ENCODE measurements at places on chromosomes 11 and 22.

DNA sequence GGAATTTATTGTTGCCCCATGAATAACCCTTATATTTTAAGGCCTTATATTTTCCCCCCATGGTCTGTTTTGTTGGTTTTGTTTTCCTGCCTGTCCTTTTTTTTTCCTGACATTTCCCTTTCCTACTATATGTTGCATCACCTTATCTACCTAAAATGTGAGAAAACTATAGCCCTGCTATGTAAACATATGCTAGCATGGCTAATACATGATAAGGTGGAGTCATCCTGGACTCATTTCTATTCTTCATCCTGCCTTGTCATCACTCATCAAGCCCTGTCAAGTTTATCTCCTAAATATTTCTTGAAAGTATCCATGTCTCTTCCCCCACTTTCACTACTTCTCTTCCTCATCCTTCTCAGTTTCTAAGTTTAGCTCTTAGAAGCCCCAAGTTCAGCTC lies 2168.8 kb upstream of the RAG2 start:
- DNase-seq: no peak

- DNase-seq: no peak
Measured at GRCh38 chr11:94655291-94655690, 88.1 kb downstream of the PIWIL4 start.

DNA sequence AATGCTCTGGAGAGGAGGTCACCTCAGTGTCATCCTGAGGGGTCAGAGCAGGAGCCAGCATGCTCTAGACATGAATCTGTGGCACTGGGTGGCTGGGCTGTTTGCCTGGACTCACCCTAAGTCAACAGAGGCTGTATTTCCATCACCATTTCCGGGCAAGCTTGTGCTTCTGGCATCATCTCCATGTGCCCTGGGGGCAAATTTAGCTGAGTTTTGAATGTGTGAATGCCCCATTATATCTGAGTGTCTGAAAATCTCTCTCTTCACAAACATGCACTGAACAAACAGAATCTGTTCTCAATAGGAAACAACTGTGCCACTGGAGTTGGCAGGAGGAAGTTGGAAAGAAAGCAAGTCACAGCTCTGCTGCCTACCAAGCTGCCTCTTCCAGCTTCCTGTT lies 356.2 kb downstream of the GRM5 start:
- no peak for DNase-seq

GRCh38 chr11:98559961-98560360 lies 460.8 kb upstream of the CNTN5 start:
- no peak for DNase-seq

DNA sequence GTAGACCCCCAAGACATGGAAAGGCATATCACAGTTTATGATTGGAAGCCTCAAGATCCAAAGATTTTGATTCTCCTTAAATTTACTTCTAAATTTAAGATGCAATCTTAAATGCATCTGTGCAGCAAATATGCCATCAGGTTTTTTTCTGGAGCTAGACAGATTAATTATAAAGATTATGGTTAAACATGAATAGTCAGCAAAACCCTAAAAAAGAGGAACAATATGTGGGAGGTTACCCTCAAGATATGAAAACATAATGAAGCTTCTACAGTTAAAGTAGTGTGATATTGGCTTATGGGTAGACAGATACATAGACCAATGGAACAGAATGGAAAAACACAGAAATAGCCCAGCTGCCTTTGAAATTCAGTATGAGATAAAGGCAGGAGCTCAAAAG lies 31.7 kb downstream of the OR8B12 start:
- no peak for DNase-seq

GRCh38 chr11:71251761-71252268 lies 562 bp downstream of the SHANK2 start:
- no peak for DNase-seq

DNA sequence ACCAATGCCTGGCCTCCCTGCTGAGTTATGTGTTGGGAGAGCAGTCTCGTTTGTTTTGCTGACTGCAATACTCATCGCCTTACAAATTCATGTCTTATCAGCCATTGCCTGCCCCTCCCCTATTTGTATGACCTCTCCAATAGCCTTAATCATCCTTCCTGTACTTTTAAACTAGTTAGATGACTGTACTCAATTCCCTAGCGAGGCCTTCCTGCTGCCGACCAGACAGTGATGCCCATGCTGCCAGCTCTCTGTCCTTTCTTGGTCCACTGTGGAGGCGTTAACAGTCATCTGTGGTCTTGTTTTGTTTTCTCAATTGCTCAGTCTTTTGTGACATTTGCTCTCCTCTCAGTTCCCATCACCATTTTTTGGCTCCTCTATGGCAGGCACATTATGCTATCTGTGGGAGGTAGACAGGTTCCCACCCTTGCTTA lies 20.3 kb upstream of the YPEL1 start:
- no peak for DNase-seq

- DNase-seq: no peak
Measured at GRCh38 chr11:1220941-1221721, 1.7 kb upstream of the MUC5B start.

GRCh38 chr11:118979434-118979833 lies 7.9 kb downstream of the FOXR1 start:
- DNase-seq: no peak

GRCh38 chr11:133636711-133637355 lies 104.5 kb upstream of the OPCML start:
- no peak for DNase-seq

DNA sequence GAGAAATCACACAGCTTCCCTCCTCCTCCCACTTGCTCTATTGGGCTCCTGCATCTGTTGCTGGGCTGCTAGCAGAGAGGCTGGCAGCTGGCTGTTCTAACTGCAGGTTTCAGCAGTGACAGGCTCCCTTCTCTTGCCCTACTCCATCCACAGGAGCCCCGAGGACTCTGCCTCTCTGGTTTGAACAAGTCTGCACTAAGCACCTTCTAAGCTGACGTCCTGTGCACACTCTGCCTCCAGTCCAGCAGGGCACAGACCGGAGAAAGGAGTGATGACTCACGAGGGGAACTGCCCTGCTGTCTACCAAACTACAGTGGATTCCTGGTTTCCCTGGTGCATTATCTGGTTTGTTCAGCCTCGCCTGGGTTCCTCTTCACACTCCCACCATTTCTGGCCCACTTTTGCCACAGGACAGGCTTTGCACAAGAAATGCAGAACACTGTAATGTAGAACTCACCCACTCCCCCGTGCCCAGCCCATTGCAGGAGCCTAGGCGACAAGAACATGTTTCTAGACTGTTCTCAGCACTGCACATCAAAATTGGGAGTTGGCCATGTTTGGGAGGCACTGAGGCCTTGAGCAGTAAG lies 26.0 kb downstream of the IL10RA start:
- peak; percentile 48 for DNase-seq
